Stimulated activated CD8-positive, alpha-beta memory T cell treated with anti-CD3 and anti-CD28 coated beads, Interleukin-4, amount 100 ng/mL, for 4 hours (primary cell): ENCODE measurements at places on chromosomes 2 and 18.

DNA sequence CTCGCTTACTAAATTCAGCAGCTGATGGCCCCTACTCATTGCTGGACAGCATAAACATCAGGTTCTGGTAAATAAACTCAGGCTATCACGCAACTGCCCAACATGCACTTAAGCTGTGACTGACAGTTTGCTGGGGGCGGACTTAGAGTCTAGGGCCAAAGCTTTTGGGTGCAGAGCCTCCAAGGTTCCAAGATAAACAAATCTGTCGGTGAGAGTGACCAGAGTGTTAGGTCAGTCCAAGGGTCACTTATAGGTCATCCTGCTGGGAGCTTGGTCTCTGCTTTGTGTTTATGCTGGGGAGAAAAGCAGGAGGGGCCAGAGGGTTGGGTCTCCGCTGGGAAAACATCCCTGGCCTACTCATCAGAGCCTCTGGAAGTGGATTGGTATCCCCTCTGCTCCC, 188.6 kb upstream of the GATA6 start:
- DNase-seq: no peak

GRCh38 chr18:57077786-57078552, 68.9 kb upstream of the BOD1L2 start:
- no peak for DNase-seq

DNA sequence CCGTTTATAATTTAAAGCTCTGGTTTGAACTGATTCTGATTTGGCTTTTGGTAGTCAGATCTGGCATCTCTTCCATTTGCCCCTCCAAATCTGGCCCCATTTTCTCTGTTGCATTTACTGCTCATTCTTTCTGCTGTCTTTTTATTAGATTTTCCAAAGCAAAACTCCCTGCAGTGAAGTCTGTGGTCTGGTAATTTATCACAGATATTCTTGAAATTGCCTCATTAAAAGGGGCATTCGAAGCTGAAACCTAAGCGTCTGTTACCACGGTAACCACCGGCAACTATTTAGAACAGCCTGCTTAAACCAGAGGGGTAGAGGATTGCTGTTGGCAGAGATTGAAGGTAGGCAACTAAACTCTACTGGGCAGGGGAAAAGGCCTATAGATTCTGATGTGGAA, 111.5 kb upstream of the UPP2 start:
- DNase-seq: no peak

- no peak for DNase-seq
These were observed 6.1 kb upstream of the FAM171B start for GRCh38 chr2:186687807-186688211.

- no peak for DNase-seq
These were observed 20.2 kb downstream of the IL18RAP start for GRCh38 chr2:102442967-102443828.

DNA sequence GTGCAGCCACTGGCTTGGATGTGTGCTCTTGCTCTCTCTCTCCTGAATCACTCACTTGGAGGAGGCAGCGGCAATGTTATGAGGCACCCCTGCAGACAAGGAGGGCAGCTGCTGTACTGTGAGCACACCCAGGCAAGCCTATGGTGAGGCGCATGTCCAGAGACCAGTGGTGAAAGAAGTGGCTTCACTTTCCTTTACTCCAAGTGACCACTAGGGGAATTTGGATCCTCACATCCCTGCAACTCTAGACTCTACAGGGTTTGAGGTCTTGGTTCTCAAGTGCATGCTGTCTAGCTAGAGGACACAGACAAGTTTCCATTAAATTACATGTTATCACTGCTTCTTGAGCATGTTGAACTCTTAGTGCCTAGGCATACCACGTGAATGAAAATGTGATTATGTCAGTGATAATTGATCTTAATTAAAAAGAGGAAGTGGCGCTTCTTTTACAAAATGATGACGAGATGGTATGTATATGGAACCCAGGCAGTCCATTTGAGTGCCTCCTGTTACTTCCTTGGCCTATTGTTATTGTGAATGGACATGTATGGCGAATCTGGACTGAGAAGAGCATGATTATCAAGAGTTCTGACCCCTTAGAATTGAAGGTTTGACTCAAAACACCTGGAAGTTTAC, 181.0 kb upstream of the CDH2 start:
- DNase-seq: no peak

DNA sequence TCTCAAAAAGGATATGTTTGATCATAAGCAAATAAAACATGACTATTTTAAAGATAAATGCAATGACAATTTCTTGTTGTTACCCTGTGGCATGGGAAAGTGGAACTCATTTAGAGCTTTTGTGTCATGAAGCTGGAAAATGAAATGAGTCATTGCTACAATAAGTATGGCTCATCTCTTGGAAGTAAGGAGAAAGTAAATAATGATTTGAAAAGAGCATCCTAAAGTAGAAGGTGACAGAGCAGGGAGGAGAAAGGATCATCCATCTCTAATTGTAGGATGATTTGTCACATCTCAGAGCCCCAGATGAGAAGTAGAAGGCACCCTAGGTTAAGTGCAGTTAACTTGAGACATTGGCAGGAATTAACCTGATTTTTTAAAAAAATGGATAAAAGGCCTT, 200.5 kb downstream of the CPS1 start:
- no peak for DNase-seq

DNA sequence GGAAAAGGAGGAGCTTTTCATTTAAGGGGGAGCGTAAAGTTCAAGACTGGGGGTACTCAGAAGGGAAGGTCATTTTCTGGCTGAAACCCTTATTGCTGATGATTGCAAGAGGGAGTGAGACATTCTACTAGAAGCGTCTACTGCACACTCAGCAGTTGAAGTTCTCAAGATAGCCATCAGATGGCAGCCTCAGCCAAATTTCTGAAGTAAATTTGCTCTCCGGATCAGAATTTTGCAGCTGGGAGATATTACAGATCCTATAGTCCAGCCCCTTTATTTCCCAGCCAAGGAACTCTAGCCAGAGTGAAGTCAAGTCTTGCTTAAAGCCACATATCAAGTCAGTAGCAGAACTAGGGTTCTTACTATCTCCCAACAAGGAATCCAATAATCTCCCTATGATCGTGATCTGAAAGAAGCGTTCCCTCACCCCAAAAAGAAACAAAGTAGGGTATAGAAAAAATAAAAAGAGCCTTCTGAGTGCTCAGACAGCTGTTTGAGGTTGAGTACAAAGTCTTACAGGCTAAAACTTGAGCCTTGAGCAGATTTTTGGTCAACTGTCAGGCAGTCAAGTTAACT, 24.0 kb downstream of the RAX start:
- no peak for DNase-seq

- no peak for DNase-seq
These were observed 166.4 kb downstream of the TMEM247 start for GRCh38 chr2:46645681-46646162.

GRCh38 chr2:27171351-27171848, 22.6 kb downstream of the TCF23 start:
- no peak for DNase-seq

DNA sequence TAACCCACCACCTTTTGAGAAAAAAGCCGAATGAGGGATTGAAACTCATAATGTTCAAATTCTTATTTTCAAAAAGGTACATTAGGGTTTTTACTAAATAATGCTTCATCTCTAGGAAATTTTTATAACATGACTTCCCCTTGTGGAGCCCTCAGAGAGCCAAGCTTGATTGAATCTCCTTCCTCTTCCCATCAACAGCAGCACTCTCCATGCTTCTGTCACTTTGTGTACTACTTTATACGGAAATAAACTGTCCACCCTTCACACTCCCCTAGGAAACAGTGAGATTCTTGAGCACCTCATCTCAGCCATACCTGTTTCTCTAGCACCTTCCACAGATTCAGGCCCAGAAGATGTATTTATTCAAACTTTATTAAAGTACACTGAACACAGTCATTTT, 51.8 kb downstream of the TFPI start:
- DNase-seq: no peak

GRCh38 chr2:96702098-96702785, 37.6 kb downstream of the LMAN2L start:
- DNase-seq: no peak

DNA sequence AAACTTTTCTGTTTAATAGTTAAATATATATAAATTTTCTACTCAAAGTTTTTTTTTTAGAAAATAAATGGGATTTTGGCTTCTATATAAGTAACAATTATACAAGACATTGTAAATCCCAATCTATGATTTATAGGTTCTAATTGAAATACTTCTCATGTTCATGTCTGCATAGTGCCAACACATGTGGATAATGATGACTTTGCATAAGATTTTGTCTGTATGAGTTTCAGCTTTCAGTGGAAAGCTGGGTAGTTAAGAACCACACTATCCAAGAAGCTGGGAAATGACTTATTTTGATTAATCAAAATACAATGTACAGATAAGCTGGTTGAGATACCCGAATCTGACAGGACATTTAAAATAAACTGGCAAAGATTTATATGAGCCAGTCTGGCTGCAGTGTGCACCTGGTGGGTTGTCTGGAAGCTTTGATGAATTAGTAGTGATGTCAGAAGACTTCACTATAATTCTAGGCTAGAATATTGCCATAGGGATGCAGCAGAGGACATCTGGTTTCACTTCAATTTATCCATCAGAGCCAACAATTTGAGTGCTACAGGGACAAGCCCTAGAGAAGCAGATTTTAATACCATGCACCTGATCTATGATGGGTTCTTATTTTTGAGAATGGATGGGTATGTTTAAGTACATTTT, 45.4 kb downstream of the EML6 start:
- DNase-seq: no peak

DNA sequence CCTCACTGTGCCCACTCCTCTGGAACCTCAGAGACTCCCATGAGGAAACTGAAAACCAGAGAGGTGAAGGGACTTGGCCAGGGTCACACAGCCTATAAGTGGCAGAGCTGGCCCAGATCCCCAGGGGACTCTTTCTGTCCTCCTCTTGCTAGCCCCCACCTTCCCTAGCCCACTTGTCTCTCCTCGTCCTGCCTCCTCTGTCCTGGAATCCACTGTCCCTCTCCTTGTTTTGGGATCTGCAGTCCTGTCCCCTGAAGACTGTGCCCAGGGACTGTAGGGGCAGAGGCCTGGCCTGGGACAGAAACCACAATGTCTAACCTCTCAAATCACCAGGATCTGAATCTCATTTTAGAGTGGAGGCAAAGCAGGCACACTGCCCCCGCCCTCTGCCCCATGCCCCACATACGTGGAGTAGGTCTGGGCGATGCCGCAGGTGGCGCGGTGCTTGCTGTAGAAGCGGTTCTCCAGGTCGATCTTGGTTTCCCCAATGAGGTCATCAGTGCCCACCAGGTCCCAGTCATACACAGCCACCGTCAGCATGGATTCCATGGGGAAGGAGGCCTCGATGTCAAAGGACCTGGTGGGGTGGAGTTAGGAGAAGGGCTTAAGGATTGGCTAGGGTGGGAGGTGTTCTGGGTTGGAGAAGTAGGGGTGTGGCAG, 12.5 kb downstream of the OTOF start:
- DNase-seq: no peak

- DNase-seq: no peak
These were observed 9.3 kb upstream of the RNU4ATAC start for GRCh38 chr2:121521359-121521758.

- DNase-seq: no peak
These were observed 33.0 kb downstream of the CTIF start for GRCh38 chr18:48571639-48572384.

- no peak for DNase-seq
These were observed 66.4 kb downstream of the KCNF1 start for GRCh38 chr2:10978090-10978670.

GRCh38 chr2:216281876-216282275, 90.4 kb downstream of the MARCHF4 start:
- DNase-seq: no peak

GRCh38 chr2:231924889-231925275, 1.3 kb downstream of the NPPC start:
- DNase-seq: no peak
